ENCODE measurements at places on chromosomes 6 and 20.

DNA sequence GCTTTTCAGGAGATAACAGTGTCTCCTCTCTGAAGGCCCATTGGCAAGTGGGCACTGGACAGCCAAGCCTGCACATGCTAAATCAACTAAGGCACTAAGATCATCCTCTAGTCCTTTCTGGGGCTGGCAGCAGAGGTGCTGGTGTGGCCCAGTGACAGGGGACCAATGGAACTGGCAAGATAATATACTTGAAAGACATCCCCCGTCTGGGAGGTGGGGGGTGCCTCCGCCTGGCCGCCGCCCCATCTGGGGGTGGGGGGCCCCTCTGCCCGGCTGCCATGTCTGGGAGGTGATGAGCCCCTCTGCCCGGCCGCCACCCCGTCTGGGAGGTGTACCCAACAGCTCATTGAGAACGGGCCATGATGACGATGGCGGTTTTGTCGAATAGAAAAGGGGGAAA is 223.3 kb downstream of the UNC5CL start:
- DNase-seq: no peak

- no peak for DNase-seq
Measured at GRCh38 chr20:38307371-38308046, 3.6 kb downstream of the BPI start.

DNA sequence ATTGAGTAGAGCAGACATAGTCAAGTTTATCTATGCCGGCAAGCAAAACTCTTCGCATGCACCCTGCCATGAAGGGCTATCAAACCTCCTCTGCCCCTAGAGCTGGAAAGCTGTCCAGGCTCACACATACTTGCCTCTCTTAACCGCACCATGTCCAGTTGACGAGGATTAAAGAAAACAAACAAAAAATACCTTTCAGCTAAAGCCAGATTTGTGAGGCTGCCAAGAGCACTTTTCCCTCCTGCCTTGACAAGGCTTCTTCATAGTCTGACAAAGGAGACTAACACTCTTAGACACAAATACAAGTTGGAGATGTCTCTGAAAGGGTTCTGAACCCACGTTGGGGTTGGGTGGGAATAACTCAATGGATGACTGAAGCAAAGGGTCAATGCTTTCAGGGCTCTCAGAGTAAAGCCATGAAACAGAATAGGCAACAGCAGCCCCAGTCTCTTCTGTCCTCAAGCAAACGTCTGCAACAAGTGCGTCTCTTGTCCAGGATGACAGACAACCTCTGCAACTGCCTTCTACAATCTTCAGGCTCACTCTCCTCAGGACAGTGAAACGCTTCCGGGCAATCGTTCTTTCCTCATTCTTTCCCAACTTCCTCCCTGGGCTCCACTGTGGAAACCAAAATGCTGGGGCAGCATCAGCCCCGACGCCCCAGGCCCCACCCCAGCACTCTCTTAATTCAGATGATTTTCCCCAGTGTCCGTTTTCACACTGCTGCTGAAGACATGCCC is 57.8 kb downstream of the AGPAT4 start:
- DNase-seq: no peak

- no peak for DNase-seq
Measured at GRCh38 chr6:3140201-3140600, 17.1 kb downstream of the TUBB2A start.

GRCh38 chr6:72382602-72383529 is 239.0 kb upstream of the KCNQ5 start:
- no peak for DNase-seq

- DNase-seq: no peak
Measured at GRCh38 chr20:34415079-34415478, 52.0 kb downstream of the ITCH start.

GRCh38 chr20:58100731-58101356 is 127.6 kb downstream of the ANKRD60 start:
- DNase-seq: no peak

DNA sequence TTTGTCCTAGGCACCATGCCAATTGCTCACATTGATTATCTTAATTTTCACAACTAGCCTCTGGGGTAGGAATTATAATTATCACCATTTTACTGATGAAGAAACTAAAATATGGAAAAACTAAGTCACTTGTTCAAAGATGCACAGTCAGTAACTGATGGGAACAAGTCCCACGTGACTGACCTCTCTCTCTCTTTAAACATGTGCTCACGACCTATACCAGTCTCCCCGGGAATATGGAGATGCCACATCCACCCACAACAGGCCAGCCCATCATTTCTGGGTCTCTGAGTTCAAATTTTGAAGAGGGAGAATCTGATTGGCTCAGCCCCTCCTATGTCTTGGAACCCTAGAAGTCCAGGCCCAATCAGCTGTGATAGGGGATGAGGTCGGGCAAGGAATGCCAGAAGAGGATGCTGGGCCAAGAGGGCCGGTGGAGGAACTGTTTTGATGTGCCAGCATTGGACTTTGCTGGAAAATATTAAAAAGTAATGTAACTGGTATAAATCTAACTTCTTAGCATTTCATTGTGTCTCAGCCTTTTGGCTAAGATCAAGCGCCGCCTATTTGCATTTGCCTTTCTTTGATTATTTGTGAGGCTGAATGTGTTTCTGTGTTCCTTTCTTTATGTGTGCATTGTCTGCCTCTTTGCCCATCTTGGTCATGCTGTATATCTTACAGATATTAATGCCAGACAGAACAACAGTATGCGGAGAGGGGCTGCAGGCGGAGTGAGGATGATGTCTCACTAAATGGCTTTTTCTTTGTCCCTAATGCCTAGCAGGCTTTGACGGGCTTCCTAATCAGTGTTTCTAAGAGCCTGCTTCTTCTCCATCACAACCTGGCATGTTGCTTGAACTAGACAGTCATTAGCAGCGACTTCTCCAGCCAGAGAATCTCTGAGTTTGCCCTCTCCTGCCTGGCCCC is 126.6 kb downstream of the VEGFA start:
- DNase-seq: no peak

GRCh38 chr20:8627340-8628004 is 441.4 kb upstream of the PLCB4 start:
- no peak for DNase-seq

- DNase-seq: no peak
Measured at GRCh38 chr6:73774311-73774774, 78.3 kb downstream of the CD109 start.

- no peak for DNase-seq
Measured at GRCh38 chr6:128696691-128697689, 176.6 kb upstream of the PTPRK start.

GRCh38 chr6:89727501-89727900 is 89.0 kb upstream of the LYRM2 start:
- no peak for DNase-seq

DNA sequence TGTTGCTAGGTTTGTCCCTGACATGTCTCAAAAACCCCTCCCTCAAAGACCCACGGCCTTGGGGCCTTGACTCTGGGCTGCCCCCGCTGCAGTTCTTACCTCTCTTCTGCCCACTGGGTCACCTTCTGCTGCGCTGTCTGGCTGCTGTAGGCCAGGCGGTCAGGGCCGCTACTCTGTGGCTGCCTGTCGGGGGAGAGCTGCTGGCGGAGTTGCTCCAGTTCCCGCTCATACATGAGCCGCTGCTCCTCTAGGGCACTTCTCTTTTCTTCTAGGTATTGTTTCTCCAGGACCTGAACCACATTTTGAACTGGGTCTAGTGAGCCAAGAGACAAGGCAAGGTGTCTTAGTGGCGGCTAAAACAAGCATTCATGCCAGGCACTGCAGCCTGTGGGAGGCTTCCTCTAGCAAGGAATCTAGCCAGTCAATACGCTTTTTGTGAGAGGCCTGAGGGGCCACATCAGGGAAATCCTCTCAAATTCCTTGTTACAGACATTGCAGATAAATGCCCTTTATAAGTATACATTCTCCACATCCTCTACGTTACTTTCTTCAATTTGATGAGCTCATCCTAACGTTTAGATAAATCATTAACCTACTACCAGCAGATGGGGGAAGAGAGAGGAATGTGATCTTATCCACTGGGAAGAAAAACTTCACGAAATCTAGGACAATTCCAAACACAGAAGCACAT is 110.3 kb upstream of the NUP153 start:
- DNase-seq: no peak

DNA sequence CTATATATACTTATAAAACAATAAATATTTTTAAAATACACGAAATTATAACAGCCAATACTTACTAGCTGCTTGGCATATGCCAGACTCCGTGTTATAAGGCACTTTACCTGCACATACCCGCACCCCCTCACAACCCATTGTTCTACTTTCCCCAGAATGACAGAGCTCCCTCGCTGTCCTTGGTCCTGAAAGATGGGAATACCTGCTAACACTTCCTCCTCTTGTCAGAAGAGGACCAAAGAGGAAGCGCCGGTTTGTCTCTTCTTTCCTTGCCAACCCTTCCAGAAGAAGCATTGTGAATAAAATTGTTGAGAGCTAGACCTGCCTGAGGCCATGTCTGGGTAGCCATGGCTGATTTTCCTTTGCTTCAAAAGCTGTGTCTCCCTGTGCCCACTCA is 149.3 kb downstream of the PTPRT start:
- DNase-seq: no peak

DNA sequence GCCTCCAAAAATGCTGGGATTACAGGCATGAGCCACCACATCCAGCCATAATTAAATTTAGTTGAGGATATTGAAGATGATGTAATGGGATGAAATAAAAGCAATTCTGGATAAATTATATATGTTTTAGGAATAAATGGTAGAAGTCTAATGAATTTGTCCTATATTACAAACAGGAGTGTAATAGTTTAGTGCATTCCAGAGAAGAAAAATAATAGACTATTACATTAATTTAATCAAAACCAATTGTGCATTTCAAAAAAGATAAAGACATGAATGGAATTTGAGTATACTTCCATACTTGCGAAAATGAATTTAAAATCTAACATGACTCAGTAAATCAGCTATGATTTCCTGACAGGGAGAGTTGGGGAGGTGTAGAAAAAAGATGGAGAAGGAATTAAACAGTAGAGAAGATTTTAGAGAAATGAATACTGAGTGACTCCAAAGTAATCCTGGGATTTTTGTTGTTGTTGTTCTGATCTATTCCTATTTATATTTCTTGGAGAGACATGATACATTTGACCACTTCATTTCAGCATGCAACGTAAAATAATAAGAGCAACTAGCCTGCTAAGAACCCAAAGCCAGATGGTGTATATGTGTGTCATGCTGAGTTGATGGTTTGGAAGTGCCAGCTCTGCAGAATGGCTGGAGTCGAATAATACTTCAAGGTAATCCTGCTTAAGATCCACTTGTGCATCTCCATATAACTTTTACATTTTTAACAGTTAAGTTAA is 67.4 kb downstream of the AIG1 start:
- DNase-seq: no peak

GRCh38 chr20:46850896-46851295 is 43.7 kb upstream of the EYA2 start:
- no peak for DNase-seq

DNA sequence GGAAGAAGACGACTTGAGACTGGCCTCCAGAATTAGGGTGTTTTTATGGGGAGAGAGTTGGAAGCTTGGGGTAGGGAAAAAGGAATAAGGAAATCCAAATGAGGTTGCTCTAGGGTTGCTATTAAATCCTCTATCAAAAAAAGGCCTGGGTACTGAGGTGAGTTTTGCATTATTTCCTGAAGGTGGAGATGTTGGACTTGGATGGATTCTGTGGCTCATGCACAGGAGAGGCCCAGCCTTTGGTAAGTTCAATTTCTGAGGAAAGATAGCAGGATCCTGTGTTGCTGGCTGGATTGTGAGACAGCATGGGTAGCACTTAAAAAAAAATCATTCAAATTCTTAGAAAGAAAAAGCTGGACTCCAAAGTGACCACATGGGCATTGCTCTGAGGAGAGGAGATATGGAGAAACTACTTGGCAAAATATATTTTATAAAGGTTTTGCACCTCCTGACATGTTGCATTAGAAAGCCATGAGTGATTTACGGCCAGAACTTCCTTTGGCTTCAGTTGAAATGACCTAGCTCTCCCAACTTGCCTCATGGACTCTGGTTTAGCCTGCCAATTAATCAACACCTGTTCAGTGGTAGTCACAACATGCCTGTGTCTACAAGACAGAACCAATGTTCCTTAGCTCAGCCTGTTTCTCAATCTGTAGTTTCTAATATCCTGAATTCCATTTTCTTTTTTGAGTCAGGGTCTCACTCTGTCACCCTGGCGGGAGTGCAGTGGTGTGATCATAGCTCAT is 152.1 kb upstream of the RALGAPA2 start:
- DNase-seq: no peak

DNA sequence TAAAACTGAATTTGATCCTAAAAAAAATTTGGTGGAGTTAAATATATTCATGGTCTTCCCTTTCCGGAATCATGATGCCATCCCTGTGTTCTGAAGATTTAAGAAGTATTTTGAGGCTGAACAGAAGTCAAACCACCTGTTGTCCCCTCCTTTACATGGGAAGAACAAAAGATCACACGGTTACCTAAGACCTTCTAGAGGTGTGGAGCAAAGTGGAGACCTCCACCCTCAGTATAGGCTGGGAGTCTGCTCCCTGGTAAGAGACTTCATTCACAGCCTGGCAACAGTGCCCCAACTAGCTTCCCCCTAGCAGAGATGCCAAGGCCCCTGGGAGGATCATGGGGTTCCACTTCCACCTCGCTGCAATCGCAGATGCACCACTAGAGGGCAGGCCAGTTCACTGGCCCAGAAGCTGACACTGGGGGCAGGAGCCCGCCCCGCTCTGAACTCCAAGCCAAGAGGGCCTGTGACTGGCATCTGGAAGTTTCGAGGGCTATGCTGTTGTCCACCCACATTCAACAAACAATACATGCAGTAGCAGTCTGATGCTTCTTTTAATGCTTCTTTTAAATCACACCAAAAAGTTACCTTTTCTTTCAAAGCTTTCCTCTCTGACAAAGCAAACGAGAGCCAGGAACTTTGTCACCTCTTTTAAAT is 19.5 kb upstream of the UBE2J1 start:
- DNase-seq: peak; percentile 64

DNA sequence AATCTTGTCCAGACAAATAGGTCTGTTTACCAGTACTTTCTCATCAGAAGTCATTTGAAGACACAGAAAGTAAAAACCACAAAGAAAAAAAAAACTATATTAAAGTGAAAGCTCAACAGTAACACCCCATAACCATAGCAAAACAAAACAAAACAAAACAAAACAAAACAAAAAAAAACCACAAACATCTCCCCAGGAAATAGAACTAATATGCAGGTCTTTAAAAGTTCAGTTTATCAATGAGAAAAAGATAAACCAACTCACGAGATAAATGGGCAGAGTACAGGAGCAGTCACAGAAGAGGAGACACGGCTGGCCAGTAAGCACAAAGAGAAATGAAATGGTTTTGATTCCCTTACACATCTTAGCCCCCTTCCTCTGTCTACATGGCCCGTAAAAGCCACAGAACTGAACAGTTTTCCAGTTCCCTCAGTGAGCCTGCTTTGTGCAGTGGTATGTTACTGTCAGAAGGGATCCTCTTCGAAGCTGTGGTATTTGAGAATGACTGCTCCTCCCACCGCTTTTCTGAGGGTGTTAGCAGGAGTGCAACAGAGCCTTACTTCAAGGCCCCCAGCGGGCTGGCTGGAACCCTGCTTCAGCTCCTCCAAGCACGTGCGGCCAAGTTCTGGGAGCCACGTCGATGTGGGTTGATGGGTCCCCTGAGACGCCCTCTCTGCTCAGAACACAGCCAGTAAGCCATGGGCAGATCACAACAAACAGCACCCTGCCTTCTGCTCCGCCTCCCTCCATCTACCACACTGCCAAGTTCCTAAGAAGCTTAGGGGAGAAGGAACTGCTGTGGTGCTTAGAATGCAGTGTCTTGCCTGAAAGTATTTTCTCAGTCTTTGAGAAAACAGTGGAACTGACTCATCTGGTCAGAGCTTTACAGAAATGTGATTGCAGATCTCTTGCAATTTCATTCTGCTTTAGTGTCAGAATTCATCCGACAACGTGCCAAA is 14.0 kb downstream of the UST start:
- DNase-seq: no peak

GRCh38 chr6:141195251-141195832 is 937.4 kb upstream of the GJE1 start:
- no peak for DNase-seq

GRCh38 chr6:140921366-140922226 is 1211.1 kb upstream of the GJE1 start:
- no peak for DNase-seq

Measured in stimulated activated CD4-positive, alpha-beta T cell treated with anti-CD3 and anti-CD28 coated beads, Interleukin-15, amount 100 ng/mL, for 48 hours (primary cell).